ENCODE measurements at places on chromosomes 5 and 9. TPM values are rescaled to one million over a fixed set of nuclear protein-coding genes. Genes with fewer than 3 reads are reported as not detected.
A peak's percentile ranks its signal among the peaks of the same experiment; 100 is the strongest.

GRCh38 chr9:14198047-14198840 is 115.7 kb downstream of the NFIB start:
- no peak for DNase-seq

DNA sequence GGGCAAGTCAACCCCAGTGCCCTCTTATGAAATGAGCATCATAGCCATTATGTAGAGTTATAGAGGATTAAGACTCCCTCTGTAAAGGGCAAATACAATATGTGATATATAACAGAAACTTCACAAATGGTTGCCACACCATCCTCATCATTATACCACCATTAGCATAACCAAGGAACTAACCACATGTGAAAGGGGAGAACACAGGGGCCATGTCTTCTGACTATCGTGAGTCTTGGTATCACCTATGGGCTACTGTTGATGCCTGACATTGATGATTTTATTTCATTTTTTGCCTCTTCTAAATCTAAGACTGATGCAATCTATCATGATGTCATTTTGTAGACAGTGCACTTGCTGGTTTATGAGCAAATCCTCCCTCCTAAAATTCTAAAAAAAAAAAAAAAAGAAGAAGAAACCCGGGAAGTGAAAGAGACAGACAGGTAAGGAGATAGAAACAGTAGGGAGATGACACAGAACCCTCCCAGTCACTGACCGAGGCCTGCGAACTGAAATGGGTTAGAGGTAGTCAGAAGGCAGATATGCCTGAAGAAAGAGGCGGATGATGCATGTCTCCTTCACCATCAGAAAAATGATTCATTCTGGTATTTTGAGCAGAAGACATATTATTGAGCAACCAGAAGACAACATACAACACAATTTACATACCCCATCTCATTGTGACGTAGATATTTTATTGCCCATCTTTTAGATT is 266.0 kb downstream of the DMAC1 start:
- no peak for DNase-seq

DNA sequence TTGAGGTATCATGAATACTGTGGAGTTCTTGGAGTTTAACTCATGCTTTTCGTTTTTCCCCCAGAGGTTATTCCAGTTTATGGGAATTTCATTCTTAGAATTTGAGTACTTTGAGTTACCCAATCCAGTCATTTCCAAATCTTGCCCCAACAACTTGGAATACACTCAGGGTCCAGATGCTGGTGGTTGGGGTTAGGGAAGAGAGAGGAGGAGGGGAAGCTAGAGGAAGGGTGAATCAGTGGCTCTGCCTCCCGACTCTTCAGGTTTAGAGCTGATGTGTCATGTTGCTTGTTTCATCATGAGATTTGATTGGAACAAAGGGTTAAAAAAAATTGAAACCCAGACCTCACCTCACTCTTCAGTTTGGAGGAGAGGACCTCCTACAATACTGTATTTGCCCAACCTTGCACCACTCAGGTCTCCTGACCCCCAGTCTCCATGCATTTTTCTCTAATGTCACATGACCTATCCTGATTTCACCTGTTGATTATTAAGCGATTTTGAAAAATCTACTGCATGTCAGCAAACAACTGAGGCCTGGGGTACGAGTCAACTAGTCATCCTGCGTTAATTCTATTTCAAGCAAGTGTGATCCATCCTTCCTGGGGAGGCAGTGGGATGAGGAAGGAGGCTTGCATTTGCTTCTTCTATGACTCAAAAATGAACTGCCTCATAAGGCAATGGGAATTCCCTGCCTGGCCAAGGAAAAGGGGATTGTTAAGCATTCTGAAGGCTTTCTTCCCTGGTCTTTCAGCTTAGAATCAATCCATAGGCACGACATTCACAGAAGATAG is 6.2 kb upstream of the SLC1A3 start:
- no peak for DNase-seq

DNA sequence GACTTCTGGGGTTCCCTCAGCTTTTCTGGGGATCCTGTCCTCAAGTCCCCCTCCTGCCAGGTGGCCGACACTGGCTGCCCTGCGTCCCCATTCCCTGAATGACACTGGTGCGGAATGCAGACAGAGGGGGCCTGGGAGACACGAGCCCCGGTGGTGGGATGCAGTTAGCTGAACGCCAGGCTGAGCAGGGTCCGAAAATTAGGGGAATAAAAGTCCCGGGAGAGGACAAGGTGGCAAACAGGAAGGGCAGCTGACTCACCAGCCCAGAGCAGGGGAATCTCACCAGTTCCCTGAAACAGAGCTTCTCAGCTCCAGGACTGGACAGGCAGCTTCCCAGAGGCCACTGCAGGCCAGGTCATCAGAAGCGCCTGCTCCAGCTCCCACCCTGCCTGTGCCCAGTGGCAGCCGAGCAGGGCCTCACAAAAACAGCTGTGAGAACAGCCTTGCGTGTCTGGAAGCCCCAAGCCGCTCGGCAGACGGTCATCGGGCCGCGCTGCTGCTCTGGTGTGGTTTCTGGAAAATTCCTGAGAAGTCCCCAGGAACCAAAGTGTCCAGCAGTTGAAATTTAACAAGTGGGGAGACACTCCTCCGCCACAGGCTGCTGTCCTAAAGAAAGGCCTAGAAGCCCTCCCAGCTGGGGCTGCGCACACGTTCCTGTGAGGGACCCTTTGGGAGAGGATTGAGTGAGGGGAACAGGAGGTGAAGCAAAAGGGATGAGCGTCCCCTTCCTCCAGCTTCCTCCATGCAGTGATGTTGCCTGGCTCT is 47.6 kb upstream of the EXOC3 start:
- no peak for DNase-seq

The TOPORS gene
- total RNA-seq, result 13.9 TPM

GRCh38 chr9:34362614-34363214 is 14.0 kb downstream of the MYORG start:
- DNase-seq, result no peak

The TRAF1 gene
- total RNA-seq, result 1.3 TPM

DNA sequence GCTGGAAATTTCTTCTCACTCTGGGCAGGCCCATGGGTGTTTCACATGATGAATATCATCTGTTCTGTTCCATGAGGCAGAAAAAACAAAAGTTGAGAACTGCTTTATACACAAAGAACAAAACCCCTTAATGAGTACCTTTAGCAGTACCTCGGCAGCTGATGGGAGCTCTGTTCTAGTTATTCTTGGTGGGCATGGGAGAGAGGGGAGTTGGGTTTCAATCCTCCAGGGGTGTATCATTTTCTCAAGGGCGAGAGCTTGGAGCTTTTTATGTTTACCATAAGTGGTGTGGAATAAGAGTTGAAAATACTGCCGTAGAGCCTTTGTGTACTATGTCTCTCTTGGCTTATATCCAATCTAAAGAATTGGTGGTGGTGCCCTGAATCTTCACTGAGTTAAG is 103.3 kb upstream of the ZNF608 start:
- DNase-seq, result no peak

DNA sequence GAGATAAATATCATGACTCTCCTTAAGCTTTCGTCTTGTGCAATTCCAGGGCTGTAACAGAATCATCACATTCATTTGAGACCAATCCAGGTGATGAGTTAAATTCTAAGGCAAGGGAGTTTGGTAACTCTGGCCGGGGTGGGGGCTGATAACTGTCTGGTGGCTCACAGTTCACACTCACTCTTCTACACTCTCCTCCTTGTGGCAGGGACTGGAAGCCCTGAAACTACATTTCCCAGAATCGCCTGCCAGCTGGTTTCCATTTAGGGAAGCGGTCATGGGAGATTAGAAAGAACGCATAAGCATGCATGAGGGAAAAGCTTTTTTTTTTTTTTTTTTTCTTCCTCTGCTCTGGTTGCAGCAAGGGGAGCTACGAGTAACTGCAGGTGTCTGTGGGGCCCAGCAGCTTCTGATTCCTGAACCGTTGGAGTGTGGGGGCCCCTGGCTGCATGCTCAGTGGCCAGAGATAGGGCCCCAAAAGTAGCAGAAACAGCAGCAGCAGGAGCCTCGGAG is 154.8 kb upstream of the TBC1D2 start:
- no peak for DNase-seq

GRCh38 chr5:93320920-93321445 is 260.0 kb downstream of the NR2F1-AS1 start:
- DNase-seq, result no peak

- DNase-seq, result peak; percentile 27
Observed at GRCh38 chr9:13088720-13089427, 190.6 kb downstream of the MPDZ start.

Measured in Caco-2 (cell line).